Kidney glomerular epithelial cell (primary cell): ENCODE measurements at places on chromosomes 4 and X.

GRCh38 chr4:187019896-187020295 lies 296.2 kb upstream of the FAT1 start:
- no peak for DNase-seq

DNA sequence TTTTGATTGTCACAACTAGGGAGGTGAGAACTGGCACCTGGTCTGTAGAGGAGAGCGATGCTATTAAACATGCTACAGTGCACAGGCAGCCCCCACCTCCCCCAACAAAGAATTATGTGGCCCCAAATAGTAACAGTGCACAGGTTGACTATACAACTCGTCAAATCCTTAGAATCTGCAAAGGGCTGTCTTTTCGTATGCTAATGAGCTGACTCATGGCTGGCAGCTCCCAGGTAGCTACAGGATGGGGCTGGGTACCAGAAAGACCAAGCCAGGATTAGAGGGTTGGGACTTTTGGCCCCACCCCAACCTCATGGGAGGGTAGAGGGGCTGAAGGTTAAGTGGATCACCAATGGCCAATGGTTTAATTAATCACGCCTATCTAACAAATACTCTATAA lies 104.7 kb upstream of the SORBS2 start:
- no peak for DNase-seq

GRCh38 chr4:177596991-177597390 lies 154.8 kb upstream of the AGA start:
- DNase-seq = no peak

- DNase-seq = no peak
Measured at GRCh38 chrX:32599156-32599555, 612.2 kb downstream of the DMD start.

- no peak for DNase-seq
Measured at GRCh38 chr4:87018753-87019152, 83.9 kb downstream of the AFF1 start.

DNA sequence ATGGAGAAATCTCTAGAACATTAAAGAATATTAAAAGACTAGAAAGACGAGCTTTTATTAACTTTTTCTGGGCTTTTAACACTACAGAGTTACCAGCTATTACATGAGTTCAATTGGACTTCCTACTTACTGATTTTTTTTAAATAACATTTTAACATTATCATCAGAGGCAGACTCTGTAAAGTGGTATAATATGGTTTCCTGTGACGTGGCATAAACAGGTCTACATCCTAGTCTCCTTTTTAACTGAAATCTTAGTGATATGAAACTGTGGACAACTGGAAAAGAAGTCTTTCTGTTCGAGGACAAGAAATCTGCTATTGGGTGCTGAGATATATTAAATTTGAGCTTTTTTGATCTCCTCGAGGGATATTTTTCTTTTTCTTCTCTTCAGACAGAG lies 48.7 kb upstream of the ABCG2 start:
- DNase-seq = no peak
